ENCODE measurements at places on chromosomes 13 and 19.

DNA sequence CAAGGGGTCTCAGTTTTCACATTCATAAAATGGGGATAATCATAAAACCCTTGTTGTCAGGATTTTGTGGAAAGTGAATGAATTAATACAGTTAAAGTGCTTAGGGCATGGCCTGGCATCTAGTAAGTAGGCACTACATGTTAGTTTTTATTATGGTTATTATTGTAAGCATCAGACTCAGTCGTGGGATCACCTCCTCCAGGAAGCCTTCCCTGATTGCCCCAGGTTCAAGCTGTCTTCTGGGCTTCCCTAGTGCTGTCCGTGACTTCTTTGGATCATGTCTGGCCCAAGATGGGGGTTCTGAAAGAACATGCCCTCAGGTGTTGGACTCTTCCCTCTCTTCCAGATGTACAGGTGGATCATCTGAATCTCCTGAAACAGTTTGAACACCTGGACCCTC is 10.7 kb downstream of the NUCB1 start:
- DNase-seq = no peak

- DNase-seq = no peak
These were observed 1043.6 kb downstream of the UQCRFS1 start for GRCh38 chr19:28169168-28169887.

DNA sequence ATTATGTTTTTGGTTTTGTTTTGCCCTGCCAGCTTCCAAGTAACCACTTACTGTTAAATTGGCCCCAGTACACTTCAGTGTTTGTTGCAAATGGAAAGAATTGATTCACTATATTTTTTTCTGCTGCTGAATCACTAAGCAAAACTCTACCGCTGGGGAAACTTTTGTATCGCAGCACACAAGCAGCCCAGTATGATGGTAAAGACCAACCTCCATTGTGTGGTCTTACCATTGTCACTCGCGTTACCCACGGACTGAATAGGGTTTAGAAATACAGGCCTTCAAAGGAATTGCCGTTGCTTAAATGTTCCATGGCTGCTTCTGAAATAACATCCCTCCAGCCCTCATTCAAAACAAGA is 7.9 kb downstream of the SPATA13 start:
- DNase-seq = no peak

DNA sequence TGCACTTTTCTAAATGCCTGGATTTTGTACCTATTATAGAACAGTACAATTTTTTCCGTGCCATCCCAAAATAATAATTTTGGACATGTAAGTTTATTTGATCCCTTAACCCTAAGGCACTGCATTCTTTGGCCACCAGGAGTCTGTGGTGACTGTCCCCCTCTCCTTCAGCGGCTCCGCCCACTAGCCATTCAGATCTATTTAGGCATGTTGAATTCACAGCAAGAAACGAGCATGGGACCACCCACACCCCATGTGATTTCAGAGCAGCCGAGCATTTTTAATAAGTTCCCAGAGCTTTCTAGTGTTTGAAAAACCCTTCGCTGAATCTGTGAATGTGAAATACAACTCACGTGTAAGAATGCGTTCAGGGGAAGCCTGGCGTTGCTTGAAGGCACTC is 567.5 kb downstream of the MYO16 start:
- no peak for DNase-seq

- DNase-seq = peak; percentile 27
These were observed 43.1 kb downstream of the PCCA start for GRCh38 chr13:100131863-100132574.

- peak; percentile 37 for DNase-seq
These were observed 13.3 kb upstream of the ZNF57 start for GRCh38 chr19:2887391-2887914.

DNA sequence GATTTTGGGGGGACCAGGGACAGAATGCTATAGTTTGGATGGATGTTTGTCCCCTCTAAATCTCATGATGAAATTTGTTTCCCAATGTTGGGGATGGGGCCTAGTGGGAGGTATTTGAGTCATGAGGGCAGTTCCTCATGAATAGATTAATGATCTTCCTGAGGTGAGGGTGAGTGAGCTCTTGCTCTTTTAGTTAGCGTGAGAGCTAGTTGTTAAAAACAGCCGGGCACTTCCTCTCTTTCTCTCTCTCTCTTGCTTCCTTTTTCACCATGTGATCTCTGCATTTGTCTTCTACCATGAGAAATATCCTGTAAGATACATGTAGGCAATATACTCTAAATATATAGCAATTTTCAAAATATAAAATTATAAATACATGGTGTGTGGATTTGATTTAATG is 290.8 kb upstream of the PCDH9 start:
- no peak for DNase-seq

- no peak for DNase-seq
These were observed 1.0 kb downstream of the PCID2 start for GRCh38 chr13:113207460-113207859.

GRCh38 chr13:84136582-84136981 is 254.3 kb upstream of the SLITRK1 start:
- no peak for DNase-seq

GRCh38 chr13:104301171-104301975 is 1235.2 kb upstream of the SLC10A2 start:
- DNase-seq = no peak

GRCh38 chr13:75481176-75482069 is 546 bp downstream of the TBC1D4 start:
- no peak for DNase-seq

DNA sequence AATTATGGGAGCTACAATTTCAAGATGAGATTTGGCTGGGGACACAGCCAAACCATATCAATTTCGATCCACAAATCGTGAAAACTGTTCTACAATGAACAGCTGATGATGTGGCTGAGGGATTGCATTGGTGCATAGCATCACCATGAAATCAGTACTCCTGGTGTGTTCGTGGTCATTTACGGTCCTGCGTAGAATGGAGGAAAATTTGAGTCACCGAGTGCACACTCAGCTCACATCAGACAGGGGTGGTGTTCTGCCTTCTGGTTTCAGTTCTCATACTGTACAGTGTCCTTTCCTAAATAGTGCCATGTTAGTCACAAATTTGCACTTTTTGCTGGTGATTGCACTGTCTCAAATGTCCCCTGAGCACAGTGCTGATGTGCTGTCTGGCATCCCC is 39.2 kb downstream of the MYH14 start:
- peak; percentile 14 for DNase-seq

GRCh38 chr13:112067871-112068539 is 1.1 kb downstream of the SOX1 start:
- no peak for DNase-seq

DNA sequence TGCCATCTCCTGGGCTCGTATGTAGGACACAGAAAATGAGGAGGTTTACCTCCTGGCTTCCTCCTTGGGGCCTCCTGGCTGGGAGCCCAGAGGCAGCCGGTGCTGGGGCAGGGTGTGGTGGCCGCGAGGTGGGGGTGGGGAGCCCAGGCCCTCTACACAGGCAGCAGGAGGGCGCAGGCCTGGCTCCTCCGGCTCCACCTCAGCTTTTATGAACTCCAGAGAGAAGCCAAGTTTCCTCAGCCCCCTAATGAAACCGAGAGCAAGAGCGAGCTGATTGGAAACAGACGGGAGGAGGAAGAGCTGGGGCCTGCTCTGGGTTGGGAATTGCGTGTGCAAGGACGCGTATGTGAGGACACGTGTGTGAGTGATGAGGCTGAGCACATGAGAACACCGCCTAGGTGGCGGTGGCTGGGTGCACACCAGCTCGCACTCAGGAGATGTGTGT is 23.1 kb downstream of the LYL1 start:
- DNase-seq = no peak

DNA sequence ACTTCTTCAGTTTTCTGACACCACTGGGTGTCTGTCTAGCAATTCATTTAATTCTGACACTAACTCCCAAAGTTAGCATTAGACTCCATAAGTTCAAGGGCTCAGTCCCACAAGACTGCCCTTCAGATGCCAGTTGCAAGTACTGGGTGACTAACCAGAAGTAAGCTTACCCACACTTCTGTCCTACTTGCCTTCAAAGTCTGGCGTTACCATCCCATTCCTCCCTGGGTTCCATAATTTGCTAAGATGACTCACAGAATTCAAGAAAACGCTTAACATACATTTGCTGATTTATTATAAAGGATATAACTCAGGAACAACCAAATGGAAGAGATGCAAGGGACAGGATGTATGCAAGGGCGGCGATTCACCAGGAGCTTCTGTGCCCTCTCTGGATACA is 45.5 kb upstream of the NPAS1 start:
- DNase-seq = no peak

- DNase-seq = no peak
These were observed 2.1 kb upstream of the CNFN start for GRCh38 chr19:42392165-42392564.

GRCh38 chr19:16587833-16588823 is 15.9 kb upstream of the SLC35E1 start:
- no peak for DNase-seq

- no peak for DNase-seq
These were observed 14.5 kb downstream of the FFAR2 start for GRCh38 chr19:35462476-35462953.

DNA sequence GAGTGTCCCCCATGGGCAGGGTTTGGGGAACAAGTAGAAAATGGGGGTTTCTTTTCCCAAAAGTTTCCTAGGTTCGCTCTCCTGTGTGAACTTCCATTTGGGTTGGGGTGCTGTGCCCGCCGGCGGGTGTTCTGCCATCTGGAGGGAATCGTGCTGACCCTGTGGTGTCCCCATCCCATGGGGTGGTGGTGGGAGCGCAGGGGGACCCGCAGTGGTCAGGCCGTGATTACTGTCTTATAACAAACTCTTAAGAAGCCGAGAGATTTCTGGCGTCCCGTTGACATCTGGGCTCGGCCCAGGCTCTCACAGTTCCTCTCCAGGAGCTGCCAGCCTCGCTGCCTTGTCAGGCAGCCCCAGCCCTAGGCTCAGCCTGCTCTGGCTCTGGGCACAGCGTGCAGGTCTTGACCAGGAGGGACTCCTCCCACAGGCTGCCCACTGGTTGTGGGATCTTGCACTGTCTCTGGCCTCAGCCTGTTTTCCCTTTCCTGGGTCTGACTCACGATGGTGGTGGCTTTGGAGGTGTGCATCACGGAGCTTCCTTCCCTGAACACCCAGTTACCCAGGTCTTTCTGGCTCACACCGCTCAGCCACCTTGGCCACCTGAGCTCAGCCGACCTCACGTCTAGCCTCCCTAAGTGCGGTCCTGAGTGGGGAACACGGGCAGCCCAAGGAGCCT is 34.5 kb downstream of the PLEKHJ1 start:
- DNase-seq = no peak

DNA sequence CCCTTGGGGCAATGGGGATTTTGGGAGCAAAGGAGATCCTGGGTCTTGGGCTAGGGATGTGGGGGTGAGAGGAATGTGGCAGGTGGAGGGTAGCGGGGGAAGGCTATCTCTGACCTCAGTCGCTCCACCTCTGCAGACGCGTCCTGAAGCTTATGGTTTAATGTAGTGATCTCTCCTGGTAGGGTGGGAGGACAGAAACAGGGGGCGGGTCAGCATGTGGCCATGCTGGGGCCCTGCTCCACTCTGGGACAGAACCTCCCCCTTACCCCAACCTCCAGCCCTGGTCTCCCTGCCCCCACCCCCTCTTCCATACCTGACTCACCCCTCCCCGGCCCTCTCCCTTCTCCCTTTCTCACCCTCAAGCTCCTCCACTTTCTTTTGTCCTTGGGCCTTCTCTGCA is 1.4 kb downstream of the BST2 start:
- no peak for DNase-seq

DNA sequence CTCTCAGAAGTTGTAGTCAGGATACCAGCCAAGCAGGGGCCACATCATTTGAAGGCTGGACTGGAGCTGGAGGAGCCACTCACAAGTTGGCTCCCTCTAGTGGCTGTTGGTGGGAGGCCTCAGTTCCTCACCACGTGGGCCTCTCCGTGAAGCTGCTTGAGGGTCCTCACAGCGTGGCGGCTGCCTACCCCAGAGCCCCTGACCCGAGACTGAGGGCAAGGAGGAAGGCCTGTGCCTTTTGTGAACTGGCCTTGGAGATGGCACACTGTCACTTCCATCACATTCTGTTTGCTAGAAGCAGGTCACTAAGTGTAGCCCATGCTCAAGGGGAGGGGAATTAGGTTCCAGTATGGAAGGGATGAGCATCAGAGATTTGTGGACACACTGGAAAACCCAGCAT is 14.6 kb downstream of the GNA11 start:
- no peak for DNase-seq

DNA sequence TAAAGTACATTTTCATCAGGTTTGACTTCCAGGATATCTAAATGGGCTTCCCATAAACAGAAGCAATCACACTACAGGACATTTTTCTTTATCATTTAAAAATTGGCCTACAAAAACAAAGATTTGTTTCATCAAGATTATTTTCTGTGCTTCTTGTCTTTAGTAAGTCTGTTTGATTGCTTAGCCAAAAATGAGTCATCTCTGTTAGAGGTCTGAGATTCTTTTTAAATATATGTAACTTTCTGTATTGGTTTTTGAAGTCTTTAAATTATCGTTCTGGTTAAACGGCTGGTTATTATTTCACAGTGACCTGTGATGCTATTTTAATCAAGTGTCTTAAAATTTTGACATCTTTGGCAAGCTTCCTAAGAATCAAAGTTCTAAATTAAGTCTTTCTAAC is 62.7 kb downstream of the SLITRK1 start:
- peak; percentile 16 for DNase-seq

GRCh38 chr19:39166571-39167391 is 30.0 kb upstream of the NCCRP1 start:
- DNase-seq = no peak

- no peak for DNase-seq
These were observed 21.2 kb upstream of the CD177 start for GRCh38 chr19:43332058-43332922.

- no peak for DNase-seq
These were observed 169.1 kb downstream of the KCTD12 start for GRCh38 chr13:76717092-76717491.

DNA sequence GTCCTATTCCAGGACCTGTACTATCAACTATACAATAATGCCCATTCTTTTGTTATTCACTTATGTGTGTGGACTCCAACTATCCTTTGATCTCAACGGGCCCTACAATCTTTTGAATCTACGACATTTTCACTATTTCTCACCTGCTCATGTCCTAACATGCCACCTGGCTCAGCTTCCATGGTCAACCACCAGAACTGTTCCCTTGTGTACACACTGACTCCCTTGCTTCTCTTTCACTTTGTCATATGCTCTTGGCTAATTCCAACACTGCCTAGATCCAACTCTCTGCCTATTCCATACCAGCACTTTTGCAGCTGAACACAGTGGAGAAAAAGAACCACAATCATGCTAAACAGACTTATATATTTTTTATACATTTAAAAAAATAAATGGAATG is 53.1 kb downstream of the MICU2 start:
- DNase-seq = no peak

GRCh38 chr19:46555628-46556280 is 45.4 kb upstream of the CALM3 start:
- no peak for DNase-seq

GRCh38 chr13:112759827-112760226 is 70.0 kb downstream of the ATP11A start:
- no peak for DNase-seq

DNA sequence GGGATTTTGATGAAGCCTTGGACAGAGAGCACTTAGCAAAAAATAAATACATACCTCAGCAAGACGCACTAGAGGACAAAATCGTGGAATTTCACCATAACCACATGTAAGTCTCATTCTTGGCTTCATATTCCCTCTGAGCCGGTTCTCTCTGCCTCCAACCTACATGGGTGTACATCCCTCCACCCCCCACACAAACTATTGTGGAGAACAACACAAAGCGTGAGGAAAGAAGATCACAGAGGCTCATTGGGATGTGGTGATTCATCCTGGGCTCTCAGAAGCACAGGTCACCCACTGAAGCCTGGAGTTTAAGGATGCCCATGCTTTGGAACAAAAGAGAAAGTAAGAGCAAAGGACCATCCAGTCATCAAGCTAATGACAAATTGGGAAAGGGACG is 192.2 kb downstream of the STK24 start:
- DNase-seq = peak; percentile 65

- DNase-seq = no peak
These were observed 16.1 kb upstream of the IRGC start for GRCh38 chr19:43699506-43700394.

All from AG09309 (cell line).